Ovary (tissue), 10 donors: ENCODE measurements at places on chromosomes 7 and 10. TPM values are rescaled to one million over a fixed set of nuclear protein-coding genes. Genes with fewer than 3 reads are reported as not detected.

GRCh38 chr10:22218448-22218847, 633 bp upstream of the EBLN1 start:
- no peak for DNase-seq

- no peak for DNase-seq
Observed at GRCh38 chr7:22660293-22660692, 66.7 kb upstream of the IL6 start.

DNA sequence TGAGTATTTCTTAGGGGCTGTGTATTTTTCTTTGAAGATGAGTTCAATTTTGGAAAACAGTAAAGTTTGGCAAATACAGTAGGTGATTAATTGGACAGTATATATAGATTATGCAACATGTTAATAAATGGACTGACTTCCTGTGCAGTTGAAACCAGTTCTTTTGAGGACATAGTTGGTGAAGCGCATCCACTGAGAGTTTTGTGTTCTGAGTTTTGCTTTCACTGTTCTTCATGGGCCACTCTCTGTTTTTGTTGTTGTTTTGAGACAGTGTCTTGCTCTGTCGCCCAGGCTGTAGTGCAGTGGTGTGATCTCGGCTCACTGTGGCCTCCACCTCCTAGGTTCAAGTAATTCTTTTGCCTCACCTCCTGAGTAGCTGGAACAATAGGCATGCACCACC, 109.0 kb downstream of the SDHAF3 start:
- no peak for DNase-seq

The PNLIPRP2 gene
- not detected for total RNA-seq

The NCF1 gene
- total RNA-seq, result 1.9 TPM
